Right ventricle myocardium inferior (tissue), 1 donor: ENCODE measurements at places on chromosomes 7 and 10. TPM values are rescaled to one million over a fixed set of nuclear protein-coding genes. Genes with fewer than 3 reads are reported as not detected.

CNPY1 gene
- total RNA-seq: not detected

PGAM2 gene
- 1,123 TPM for total RNA-seq

NEUROD6 gene
- total RNA-seq: not detected

ABCB4 gene
- total RNA-seq: 4.4 TPM

SHTN1 gene
- total RNA-seq: 3.7 TPM
